CD4-positive, alpha-beta T cell treated with Interleukin-21 for 1 hour (primary cell): ENCODE measurements at places on chromosomes 7 and 10.

GRCh38 chr10:33233221-33233620, 101.2 kb downstream of the NRP1 start:
- DNase-seq, result no peak

DNA sequence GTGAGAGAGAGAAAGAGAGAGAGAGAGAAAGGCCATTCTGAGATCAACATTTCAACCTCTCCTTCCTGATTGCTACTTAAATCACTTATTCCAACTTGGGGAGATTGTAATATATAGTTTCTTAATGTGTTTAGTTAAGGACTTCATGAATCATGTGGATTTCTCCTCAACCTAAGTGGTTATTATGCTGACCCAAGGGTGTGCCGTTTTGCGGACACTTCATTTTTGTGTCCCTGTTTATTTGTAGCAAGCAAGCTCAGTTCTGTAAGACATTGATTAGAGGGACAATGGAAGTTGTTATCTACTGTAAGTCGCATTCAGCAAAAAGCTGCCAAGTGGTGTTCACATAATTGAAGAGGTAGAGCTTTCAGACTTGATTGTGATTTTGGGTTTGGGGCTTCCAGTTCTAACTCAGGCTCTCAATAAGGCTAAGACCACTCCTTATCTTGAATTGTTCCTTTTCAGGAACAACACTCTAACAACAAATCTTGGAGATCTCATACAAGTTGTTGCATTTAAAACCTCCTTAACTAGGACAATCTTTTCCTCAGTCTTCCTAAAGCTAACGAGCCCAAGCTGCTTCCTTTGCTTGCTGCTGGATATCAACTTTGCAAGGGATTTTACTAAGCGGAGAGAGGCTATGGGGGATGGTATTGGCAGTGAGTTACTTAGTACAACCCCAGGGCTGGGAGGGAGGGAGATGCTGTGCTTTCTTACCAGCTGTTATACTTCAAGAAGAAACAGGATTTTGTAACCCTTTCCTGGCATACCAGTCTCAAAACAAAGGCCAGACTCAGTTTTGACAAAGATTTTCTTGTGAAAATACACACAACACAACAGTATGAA, 19.8 kb upstream of the COL1A2 start:
- no peak for DNase-seq

- peak; percentile 72 for DNase-seq
These were observed 587 bp upstream of the GRK5 start for GRCh38 chr10:119206603-119207365.

GRCh38 chr7:151410405-151411390, 860 bp upstream of the WDR86 start:
- peak; percentile 56 for DNase-seq

GRCh38 chr10:119538632-119539358, 3.7 kb downstream of the RGS10 start:
- DNase-seq, result peak; percentile 15

DNA sequence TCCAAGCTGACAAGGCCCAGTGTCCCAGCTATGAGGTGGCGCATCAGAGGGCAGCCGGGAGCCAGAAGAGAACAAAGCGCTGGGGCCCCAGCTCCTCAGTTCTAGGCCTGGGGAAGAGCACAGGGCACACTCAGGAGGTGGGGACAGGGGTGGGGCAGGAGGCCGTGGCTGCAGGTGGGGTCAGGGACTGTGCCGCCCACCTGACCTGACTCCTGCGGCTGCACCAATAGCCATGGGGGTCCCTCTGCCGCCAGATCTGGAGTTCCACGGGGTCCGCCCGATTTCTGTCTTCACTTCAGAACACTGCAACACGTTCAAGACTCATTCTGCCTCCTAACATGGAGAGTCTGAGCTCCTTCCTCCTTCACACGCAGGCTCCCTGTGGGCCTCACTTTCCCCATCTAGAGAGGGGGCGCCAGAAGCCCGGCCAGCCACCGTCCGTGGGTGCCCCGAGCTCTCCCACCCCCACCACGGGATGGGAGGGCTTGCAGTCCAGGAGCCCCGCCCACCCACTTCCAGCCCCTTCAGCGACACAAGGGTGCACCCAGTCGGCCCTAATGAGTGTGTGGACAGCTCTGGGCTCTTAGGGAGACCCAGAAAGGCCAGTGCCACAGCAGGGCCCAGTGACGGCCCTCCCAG, 278.3 kb downstream of the MAD1L1 start:
- DNase-seq, result no peak

DNA sequence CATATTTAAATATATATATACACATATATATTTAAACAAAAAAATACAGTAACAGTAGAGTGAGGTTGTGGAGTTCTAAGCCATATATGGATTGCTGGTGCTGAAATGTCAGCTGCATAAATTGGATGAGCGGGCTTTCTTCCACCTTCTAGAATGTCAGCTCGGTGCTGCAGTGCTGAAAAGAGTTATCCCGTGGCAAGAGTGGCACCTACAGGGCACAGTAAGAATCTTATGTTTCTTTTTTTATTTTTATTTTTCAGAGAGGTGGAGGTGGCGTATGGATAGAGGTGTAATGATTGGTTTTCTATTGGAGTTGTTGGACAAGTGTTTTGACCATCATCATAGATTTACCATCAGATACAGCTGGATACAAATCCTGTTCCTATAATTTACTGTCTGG, 86.2 kb upstream of the DYNC1I1 start:
- DNase-seq, result no peak

DNA sequence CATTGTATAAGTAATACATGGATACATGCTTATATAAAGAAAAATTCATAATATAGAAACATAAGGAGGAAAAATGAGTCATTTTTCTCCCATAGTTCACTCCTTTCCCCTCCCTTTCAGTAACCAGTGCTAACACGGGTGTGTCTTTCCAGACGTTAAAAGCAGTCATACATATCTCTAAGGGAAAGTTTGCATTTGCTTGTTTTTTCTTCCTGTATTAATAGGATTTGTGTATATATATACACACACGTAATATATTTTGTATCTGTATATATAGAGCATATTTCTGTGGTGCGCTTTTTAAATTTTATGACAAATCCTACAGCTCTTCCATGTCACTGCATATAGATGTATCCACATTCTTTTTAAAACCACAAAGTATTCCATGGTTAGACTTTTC, 78.8 kb downstream of the RALA start:
- no peak for DNase-seq

- DNase-seq, result no peak
These were observed 14.8 kb downstream of the USP54 start for GRCh38 chr10:73576178-73576889.

DNA sequence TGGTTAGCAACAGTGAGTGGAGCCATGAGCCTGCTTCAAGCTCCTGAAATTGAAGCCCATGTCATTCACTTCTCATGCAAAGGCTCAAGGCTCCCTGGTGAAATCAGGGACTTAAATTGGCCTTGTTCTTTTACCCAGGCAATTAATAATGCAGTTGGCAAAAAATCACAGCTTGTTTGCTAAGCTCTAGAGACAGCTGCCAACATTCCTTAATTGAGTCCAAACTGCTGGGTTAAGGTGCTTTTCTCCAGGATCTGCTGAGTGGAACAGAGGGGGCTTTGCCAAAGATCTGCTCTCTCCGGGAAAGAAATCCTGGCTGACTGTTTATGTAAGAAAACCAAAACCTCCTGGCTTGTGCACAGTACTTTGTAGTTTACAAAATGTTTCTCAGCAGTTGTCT, 257.6 kb upstream of the GHITM start:
- no peak for DNase-seq

GRCh38 chr10:48572414-48572813, 32.5 kb downstream of the ARHGAP22 start:
- no peak for DNase-seq

DNA sequence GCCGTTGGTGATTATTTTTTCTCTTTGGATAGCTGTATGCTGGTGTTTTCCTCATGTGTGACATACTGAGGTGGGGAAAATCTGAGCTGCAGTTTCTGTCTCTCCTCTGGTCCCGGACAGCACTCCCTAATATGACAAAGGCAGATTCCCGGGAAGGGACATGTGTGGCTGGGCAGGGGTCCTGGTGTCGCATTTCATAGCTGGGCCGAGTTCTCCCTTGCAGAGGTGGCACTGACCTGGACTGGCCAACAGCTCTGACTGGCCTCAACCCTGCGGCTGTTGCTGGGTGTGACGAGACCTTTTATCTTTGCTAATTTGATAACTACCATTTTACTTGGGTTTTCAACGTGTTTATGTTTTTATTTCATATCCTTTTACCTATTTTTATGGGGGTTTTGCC, 248.6 kb upstream of the TCERG1L start:
- no peak for DNase-seq

DNA sequence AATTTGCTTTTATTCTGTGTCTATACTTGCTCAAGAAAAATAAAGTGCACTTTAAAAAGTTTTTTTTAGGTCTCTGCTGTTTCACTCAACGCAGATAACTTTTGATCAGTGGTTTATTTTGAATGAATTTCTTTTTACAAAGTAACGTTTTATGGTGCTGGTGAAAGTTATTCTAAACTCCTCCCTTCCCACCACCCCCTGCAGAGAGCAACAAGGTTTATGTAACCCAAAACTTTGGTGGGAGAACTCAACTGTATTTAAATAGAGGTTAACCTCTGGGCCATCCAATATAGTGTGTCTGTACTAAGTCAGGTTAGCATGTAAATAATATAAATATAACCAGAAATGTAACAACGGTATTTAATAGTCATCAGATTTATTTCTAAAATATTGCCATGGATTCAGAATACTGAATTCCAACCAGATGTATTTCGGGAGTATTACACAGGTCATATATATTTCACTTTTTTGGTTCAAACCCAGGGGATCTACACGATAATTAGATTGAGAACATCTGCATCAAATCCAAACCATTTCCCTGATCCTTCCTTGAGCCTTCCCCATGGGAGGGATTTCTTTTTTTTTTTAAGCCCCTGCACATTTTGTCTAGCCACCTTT, 3.9 kb upstream of the CUX1 start:
- no peak for DNase-seq

DNA sequence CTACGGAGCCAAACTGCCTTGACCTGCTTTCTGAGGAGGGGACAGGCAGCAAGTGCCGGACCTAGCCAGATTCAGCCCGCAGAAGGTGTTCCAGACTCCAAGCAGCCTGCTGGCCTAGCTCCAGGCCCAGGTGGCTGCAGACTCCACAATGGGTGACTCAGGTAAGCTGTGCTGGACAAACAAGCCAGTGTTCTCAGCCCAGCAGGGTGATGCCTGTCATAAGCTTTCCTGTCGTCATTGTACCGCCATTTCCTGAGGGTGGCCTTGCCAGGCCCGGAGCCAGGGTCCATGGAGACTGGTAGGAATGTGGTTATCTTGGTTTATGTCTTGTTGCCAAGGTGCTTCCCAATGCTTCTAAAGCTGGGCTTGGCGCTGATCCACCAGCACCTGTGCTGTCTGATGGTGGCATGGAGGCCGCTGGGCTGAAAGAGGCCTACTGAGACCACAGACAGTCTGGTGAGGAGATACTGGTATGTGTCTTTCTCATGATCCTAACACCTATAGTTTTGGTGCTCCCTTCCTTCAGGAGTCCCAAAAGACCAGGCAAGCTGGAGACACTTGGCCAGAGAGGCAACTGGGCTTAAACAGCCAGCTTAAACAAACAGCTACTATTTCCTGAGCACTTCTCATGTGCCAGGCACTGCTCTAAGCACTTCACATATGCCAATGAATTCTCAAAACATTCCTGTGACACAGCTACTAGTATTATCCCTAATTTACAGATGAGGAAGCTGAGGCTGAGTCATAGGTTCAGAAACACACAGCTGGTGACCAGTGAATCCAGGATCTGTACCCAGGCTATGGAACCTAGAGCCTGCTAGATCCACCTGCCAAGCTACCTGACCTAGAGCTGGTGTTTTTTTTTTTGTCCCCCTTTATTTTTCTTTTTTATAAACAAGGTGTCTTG, 42.0 kb downstream of the ZC3HC1 start:
- DNase-seq, result no peak

- no peak for DNase-seq
These were observed 15.5 kb downstream of the ELMO1 start for GRCh38 chr7:37433166-37433565.

GRCh38 chr7:41912851-41913567, 210.1 kb upstream of the INHBA start:
- no peak for DNase-seq

- no peak for DNase-seq
These were observed 75.5 kb upstream of the TMEM248 start for GRCh38 chr7:66845379-66846095.

DNA sequence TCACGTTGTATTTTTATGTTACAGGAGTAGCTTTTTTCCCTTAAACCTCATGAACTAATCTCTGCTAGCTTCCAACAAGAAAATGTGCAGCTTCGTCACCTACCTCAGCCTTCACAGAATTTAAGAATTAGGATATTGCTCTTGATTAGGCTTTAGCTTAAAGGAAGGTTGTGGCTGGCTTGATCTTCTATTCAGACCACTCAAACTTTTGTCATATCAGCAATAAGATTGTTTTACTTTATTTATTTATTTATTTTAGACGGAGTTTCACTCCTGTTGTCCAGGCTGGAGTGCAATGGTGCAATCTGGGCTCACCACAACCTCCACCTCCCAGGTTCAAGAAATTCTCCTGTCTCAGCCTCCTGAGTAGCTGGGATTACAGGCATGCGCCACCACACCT, 125.6 kb upstream of the GPR22 start:
- DNase-seq, result no peak

DNA sequence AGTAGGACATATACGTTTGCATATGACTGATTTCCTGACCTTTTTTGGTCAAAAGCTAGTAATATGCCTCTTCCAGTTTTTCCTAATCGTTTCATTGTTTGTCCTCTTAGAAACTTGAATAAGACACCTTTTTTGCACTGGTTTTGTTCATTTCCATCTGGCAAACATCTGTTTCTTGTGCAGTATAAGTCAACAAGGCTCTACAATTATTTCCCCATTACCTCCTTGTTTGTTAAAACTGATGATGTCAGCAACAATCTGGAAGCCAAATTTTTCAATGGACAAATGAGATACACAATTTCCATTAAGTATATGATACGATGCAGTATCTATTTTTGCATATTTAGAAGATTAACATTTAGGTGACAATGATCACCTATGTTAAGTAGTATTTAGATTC, 148.8 kb downstream of the NRBF2 start:
- DNase-seq, result no peak

DNA sequence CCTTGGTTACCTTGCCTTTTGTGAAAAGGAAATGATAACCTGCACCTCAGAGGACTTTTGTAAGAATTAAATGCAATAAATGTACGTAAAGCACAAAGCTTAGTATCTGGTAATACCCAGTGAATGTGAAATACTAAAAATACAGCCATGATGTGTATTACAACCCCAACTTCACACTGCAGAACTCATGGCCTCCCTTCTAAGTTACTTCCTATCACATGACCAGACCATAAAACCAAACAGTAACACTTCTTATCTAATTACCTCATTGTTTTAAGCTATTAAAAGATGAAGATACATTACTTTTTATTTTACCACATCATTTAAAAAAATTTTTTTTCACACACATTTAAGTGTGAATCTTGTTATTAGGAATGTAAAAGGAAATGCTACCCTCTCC, 29.0 kb downstream of the VPS41 start:
- DNase-seq, result no peak

GRCh38 chr10:105149371-105149891, 508.3 kb downstream of the SORCS3 start:
- DNase-seq, result no peak

GRCh38 chr7:84248267-84248666, 53.7 kb upstream of the SEMA3A start:
- no peak for DNase-seq
